Stimulated activated CD4-positive, alpha-beta T cell treated with anti-CD3 and anti-CD28 coated beads, Interleukin-15, amount 100 ng/mL, for 1 hour (primary cell): ENCODE measurements at places on chromosomes 4 and X.
A peak's percentile ranks its signal among the peaks of the same experiment; 100 is the strongest.

DNA sequence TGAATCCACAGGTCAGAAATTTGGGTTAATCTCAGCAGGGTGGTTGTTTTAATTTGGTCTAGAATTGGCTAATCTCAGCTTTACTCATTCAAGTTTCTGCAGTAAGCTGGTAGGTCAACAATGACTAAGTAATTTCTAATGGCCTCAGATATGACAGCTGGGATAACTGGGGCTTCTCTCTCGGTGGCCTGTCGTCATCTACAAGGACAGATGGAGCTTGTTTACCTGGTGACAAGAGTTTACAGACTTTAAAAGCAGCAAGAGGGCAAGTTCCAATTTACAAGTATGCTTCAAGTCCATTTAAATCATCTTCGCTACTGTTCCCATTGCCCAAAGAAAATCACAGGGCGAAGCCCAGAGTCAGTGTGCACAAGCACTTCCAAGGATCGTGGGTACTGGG, 453.9 kb downstream of the PDHA2 start:
- no peak for DNase-seq

GRCh38 chrX:82412858-82413257, 1095.2 kb upstream of the POU3F4 start:
- DNase-seq, result no peak

DNA sequence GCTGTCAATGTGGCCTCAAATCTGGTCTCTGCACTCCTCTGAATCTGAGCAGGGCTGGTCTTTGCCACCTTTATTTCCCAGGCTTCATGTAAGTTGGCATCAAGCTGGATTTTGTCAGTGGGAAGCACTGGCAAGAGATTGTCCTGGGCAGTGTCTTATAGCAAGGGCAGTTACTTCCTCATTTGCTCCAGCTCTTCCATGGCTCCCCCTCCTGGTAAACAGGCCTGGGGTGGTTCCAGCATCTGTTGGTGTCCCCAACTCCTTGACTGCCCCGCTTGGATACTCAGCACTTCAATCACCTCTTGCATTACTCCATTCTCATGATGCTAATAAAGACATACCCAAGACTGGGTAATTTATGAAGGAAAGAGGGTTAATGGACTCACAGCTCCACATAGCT, 15.0 kb upstream of the REST start:
- no peak for DNase-seq

DNA sequence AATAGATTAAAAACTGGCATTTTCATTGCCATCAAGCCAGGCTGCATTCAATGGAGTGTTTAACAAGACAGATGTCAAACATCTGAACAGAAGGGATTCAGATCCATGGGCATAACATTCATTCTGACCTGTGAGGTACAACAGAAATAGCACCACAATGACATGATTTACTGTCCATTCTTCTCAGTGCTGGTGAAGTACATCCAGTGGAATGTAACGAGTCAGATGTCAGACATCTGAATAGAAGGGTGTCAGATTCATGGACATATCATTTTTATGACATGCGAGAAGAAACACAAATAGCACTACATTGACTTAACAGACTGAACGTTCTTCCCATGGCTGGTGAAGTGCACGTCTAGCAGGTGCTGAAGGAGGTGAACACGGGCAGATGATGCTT, 186.4 kb downstream of the PPP4R3C start:
- no peak for DNase-seq

GRCh38 chr4:169024762-169025161, 14.7 kb upstream of the CBR4 start:
- DNase-seq, result no peak

- peak; percentile 64 for DNase-seq
These were observed 339.8 kb upstream of the GATB start for GRCh38 chr4:152100379-152101201.
